Fibroblast of skin of back (primary cell): ENCODE measurements at places on chromosomes 5 and 9.

DNA sequence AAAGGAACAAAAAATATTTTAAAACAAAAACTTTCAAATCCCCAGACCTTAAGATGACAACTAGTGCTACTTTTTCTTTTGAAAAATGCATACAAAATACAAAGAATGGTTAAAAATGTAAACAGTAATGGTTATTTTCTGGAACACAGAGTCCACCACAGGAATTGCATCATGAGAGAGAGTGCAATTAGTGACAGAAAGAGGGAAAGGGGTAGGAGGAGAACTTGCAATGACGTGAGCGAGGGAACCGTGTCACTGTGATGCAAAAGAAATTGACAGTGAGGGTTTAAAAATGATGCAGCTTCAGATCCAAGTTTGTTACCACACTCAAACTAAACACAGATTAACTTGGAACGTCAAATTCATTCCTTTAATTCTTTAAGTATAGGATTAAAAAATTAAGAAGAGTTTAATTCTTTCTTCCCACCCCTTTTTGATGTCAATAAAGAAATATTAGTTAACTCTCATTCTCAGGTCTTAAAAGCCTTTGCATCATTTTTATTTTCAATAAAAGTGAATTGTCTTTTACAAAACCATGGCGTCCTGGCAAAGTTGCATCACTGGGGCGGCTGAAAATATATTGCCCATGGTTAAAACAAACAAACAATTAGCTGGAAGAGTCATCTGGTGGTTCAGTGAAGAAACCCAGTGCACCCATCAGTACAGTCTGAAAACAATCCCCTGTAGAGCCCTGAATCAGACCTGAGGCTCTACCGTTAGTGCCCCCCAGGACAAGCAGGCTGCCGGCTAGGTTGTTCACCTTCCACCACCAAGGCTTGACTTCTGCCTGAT is 39.5 kb downstream of the MACROH2A1 start:
- DNase-seq, result no peak

GRCh38 chr5:5983261-5983980 is 394.9 kb downstream of the MED10 start:
- DNase-seq, result no peak

GRCh38 chr5:5648694-5649093 is 226.2 kb downstream of the ICE1 start:
- DNase-seq, result no peak

DNA sequence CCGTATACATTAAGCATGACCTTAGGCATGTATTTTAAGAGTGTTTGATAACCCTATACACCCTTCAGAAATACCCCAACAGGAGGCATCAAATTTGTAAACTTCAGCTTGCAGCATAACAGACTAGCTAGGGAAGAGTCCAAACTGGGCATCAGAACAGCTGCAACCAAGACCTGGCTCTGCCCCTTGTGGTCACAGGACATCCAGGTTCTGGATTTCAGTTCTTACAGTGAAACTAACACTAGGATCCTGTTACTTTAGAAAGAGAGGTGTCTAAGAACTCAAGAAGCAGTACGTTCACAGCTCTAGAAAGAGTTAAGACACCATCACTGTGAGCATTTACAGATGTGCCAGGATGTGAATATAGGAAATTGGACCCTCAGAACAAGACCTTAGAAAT is 229.8 kb downstream of the BNC2 start:
- DNase-seq, result no peak

- DNase-seq, result peak; percentile 96
These were observed 656.5 kb downstream of the BNC2 start for GRCh38 chr9:16213781-16214515.
